Hematopoietic multipotent progenitor cell (in vitro differentiated cells): ENCODE measurements at places on chromosomes 2 and 18. TPM values are rescaled to one million over a fixed set of nuclear protein-coding genes. Genes with fewer than 3 reads are reported as not detected.

GRCh38 chr18:60122339-60122738, 222.5 kb downstream of the PMAIP1 start:
- DNase-seq: no peak

GRCh38 chr2:73175663-73176204, 26.6 kb upstream of the NOTO start:
- DNase-seq: peak; percentile 36

DNA sequence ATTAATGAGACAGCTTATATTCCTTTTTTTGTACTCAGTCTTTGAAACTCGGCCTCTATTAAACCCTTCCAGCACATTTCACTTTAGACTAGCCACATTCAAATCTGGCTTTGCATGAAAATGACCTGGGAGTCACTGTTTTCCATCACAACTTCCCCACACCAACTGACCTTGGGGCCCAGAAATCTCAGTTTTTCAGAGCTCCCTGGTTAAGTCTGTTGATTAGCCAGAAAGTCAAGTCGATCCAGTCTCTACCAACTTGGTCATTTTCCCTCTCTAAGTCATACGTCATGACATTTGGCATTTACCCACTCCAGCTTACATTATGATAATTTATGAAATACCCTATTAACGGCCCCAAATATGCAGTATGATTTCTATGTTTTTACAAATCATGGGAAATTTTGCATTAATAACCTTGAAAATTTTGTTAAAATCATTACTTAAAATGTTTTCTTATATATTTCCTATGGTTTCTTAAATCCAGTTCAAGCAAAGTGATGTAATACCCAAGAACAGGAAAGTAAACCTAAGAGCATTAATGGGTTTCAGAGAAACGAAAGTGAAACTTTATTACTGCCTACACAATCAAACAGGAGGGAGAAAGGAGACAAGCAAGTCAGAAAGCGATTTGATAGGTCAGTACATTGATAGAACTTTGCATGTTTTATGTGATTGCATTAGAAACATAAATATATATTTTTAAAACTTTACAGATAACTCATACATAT, 77.1 kb downstream of the SPATS2L start:
- DNase-seq: peak; percentile 45

GRCh38 chr2:183951630-183952029, 646.7 kb upstream of the ZNF804A start:
- no peak for DNase-seq

DNA sequence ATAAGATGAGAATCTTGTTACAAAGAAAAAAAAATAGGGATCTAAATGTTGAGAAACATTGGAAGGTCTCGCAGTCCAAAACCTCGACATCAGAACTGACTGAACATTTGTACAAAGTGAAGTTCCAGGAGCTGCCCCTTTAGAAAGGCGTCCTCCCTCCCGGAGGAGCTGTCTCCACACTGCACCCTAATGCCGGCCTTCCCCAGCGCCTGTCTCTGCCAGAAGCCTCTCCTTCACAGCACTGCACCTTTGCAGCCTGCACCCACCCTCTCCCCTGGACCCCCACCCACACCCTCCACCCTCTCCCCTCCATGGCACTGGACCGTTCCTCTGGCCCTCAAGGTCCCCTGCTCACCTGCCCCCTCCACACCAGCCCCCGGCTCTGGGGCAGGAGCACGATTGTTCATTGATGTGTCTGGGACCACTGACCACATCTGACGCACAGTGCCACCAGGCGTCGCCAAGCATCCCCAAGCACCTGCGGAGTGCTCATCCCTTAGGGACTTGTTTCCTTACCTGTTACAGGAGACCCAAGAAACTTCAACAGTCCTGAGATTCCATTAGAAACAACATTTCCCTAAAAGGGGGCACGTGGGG, 90.3 kb upstream of the SNTG2 start:
- peak; percentile 3 for DNase-seq

- no peak for DNase-seq
Observed at GRCh38 chr2:51014759-51015158, 17.2 kb downstream of the NRXN1 start.

- DNase-seq: no peak
Observed at GRCh38 chr2:20771299-20771698, 51.6 kb downstream of the LDAH start.

DNA sequence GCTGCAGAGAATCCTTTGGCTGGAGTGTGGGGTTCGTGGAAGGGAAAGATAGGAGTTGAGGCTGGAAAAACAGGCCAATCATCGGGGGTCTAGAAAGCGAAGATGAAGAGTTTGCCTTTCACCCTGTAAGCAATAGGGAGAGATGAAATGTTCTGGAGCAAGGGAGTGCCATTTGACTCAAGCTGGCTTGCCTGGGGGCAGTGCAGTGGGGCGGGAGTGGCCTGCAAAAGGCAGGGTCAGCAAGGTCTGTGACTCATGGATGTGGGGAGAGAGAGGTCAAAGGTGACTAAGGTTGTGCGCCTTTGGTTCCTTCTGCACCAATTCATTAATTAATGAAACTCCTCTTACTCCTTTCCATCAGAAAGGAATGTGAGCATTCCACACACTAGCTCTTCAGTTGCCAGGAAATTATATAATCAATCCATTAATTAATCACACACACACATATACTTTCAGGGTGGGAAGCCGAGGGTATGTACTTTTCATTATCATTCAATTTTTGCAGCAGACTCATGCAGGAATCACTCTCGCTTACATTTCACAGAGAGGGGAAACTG, 227.6 kb downstream of the MYCN start:
- DNase-seq: no peak

- no peak for DNase-seq
Observed at GRCh38 chr18:4004183-4004829, 450.8 kb downstream of the DLGAP1 start.

Gene KCNIP3
- total RNA-seq: 7.5 TPM

Gene KRTCAP3
- 2.2 TPM for total RNA-seq

GRCh38 chr2:176178038-176178756, 10.3 kb upstream of the HOXD1 start:
- no peak for DNase-seq

Gene GBX2
- not detected for total RNA-seq

Gene RALBP1
- 91.0 TPM for total RNA-seq

Gene ONECUT2
- total RNA-seq: under 0.01 TPM

GRCh38 chr18:23694637-23695430, 5.6 kb downstream of the LAMA3 start:
- no peak for DNase-seq

DNA sequence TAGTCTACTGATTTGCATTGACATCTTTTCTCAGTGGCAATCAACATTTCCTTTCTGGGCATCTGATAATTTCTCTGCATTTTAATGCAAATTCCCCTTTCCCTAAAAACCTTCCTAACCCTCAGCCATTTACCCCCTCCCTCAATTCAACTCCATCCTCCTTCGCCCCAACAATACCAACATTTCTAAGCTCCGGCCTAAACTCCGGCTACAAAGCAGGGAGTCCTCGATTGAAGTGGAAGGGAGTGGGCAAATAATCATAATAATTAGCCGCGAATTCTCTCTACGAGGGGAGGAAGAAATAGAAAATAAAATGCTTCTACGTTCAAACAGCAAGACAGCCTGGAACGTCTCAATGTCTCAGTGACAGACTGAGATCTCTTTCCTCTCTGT, 4.6 kb downstream of the BCL11A start:
- no peak for DNase-seq

- no peak for DNase-seq
Observed at GRCh38 chr2:21155365-21156136, 31.8 kb downstream of the TDRD15 start.

- no peak for DNase-seq
Observed at GRCh38 chr2:235553291-235553690, 59.4 kb downstream of the AGAP1 start.

DNA sequence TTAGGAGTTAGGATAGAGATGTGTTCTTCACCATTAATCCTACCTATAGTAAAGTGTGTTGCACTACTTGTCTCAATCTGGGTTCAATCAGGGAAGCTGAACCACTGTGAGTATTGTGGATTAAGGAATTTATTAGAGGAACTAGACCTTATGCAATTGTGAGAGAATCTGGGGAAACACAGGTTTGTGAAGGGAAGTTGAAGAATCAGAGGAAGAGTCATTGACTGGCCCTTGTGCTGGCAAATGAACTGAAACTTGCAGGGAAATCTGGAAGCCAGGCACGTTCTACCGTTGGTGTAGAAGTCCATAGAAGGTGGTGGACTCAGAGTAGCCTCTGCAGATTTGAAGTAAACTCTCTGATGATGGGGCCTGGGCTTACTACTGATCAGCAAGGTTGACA, 44.7 kb upstream of the HK2 start:
- no peak for DNase-seq

DNA sequence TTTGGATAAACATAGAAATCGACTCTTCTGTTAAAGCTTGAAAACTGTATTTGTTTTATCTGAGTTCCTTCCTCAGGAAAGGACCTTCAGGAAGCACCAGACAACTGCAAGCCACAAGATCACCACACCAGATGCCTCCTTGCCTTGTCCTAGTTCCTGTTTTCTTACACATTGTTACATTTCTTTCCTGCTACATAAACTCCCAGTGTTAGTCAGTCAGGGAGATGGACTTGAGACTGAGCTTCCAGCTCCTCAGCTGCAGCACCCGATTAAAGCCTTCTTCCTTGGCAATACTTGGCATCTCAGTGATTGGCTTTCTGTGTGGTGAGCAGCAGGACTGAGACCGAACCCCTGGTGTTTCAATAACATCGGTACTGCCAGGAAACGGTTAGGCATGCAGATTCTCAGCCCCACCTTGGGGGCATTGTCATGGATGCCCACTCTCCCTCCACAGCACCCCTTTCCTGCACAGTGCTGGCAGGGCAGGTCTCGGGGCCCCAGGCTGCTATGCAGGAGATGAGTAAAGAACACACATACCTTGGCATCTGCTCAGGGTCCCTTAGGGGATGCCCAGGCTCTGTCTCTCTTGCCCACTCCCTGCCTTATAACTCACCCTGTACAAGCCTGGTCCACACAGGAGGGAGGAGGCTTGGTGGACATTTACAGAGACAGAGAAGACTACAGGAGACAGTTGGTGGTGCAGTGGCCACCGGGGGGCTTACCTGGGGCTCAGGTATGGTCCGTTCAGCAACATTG, 32.6 kb downstream of the ANKMY1 start:
- peak; percentile 50 for DNase-seq

GRCh38 chr2:151927501-151928221, 99.4 kb upstream of the ARL5A start:
- DNase-seq: no peak

DNA sequence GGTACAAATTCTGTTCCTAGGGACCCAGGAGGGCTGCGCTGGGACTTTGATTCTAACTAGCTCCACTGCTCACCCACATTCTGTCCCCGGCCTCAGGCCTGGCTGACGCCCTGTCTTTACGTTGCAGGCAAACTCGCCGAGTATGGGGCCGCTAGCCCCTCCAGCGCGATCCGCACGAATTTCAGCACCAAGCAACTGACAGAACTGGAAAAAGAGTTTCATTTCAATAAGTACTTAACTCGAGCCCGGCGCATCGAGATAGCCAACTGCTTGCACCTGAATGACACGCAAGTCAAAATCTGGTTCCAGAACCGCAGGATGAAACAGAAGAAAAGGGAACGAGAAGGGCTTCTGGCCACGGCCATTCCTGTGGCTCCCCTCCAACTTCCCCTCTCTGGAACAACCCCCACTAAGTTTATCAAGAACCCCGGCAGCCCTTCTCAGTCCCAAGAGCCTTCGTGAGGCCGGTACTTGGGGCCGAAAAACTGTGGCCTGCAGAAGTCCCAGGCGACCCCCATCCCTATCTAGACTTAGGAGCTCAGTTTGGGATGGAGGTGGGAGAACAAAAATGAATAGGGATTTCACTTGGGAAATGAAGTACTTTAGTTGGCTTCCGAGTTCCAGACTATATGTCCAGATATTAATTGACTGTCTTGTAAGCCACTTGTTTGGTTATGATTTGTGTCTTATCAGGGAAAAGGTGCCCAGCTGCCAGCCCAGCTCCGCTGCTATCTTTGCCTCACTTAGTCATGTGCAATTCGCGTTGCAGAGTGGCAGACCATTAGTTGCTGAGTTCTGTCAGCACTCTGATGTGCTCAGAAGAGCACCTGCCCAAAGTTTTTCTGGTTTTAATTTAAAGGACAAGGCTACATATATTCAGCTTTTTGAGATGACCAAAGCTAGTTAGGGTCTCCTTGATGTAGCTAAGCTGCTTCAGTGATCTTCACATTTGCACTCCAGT, 1.5 kb downstream of the HOXD1 start:
- DNase-seq: no peak

DNA sequence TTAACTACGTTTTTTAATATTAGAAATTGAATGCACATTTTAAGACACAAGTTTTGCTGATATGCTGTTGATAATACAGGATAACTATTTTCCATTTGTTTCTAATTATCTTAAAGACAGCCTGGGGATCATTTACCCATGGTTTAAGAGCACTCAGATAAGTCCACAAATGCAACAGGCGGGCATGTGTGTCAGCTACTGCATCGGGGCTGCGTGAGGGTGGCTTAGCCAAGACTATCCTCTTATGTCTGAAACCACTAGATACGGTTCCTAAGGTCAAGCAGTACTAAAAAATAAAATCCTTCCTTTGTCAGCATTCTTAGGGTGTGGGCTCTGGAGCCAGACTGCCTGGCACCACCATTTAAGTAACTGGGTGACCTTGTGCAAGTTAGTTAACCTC, 254.8 kb downstream of the SATB2 start:
- DNase-seq: no peak

Gene PPP4R1
- 73.5 TPM for total RNA-seq
